ENCODE measurements at places on chromosomes 5 and 9.

GRCh38 chr5:61948151-61948550, 357.9 kb upstream of the KIF2A start:
- DNase-seq: no peak

DNA sequence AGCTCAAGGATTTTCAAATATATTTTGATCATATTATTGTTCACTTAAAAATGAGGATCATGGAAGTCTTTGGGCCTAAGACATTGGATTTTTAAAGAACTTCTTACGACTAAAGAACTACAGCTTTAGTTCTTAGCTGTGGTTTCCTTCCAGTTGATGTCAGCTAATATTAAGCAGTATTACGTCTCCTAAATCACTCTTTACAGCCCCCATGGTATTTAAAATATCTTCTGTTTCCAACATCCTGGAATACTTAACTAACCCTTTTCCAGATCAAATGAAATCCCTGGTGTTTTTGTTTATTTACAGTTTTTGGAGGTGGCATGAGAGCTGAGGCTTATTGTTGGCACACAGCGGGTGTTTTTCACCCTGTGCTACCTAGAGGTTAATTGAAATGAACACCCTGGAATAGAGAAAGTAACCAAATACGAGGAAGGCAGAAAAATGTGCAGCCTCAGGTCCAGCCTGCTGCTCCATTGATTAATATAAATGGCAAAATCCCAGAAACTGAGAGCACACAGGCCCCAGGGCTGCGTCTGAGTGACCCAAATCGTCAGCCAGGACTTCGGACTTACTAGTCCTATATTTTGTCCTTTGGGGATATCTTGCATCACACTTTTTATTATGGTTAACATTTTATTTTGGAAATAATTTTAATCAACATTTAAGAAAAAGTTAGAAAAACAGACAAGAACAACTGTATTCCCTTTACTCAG, 52.3 kb upstream of the ICE1 start:
- DNase-seq: no peak

GRCh38 chr5:6399980-6400910, 21.9 kb upstream of the MED10 start:
- DNase-seq: peak; percentile 37

GRCh38 chr5:53481887-53482716, 1.7 kb downstream of the FST start:
- peak; percentile 82 for DNase-seq

DNA sequence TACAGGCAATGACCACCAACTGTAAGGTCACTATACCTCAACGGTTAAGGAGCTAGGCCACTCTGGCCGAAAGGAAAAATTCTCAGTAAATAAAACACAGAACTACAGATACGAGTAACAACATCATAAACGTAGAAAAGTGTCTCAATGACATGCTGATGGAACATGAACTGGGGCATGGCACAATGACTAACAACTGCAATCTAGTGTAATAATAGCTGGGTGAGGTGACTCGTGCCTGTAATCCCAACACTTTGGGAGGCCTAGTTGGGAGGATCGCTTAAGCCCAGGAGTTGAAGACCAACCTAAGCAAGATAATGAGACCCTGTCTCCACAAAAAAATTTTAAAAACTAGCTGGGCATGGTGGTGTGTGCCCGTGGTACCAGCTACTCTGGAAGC, 9.8 kb upstream of the RAPGEF6 start:
- no peak for DNase-seq

DNA sequence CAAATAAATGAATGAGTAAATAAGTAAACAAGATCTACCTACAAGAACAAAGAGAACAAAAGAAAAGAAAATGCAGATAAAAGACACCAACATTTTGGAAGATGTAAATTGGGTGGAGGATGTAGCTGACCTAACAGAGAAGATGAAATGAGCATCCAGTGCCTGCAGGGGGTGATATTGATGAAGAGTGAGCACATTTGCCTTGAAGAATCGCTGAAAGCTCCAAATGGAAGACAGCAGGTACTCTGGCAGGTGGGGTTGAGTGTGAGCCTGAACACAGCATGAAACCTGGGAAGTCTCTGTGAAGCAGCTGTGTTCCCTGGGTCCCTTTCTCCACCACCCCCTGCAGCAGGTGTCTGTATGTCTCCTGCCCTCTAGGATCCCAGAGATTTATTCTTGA, 125.6 kb downstream of the NXNL2 start:
- DNase-seq: peak; percentile 41
